ENCODE measurements at places on chromosomes 7 and 10.
A peak's percentile ranks its signal among the peaks of the same experiment; 100 is the strongest.

DNA sequence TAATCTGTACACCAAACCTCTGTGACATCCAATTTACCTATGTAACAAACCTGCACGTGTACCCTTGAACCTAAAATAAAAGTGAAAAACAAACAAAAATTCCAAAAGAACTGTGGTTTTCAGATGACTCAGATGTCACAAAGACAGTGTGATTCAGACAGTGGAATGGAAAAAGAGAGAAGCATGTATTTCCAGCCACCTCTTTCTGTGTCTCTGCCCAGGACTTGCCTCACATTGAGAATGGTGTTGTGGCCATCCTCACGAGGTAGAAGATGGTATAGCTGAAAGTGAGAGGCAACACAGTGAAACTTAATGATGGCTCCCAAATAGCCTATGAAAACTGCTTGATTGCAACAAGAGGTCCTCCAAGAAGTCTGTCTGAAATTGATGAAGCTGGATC lies 78.0 kb downstream of the ARL5B start:
- no peak for DNase-seq

GRCh38 chr10:120555436-120555835 lies 98.4 kb downstream of the PLPP4 start:
- no peak for DNase-seq

- no peak for DNase-seq
These were observed 421.4 kb downstream of the SDK1 start for GRCh38 chr7:3722396-3722922.

DNA sequence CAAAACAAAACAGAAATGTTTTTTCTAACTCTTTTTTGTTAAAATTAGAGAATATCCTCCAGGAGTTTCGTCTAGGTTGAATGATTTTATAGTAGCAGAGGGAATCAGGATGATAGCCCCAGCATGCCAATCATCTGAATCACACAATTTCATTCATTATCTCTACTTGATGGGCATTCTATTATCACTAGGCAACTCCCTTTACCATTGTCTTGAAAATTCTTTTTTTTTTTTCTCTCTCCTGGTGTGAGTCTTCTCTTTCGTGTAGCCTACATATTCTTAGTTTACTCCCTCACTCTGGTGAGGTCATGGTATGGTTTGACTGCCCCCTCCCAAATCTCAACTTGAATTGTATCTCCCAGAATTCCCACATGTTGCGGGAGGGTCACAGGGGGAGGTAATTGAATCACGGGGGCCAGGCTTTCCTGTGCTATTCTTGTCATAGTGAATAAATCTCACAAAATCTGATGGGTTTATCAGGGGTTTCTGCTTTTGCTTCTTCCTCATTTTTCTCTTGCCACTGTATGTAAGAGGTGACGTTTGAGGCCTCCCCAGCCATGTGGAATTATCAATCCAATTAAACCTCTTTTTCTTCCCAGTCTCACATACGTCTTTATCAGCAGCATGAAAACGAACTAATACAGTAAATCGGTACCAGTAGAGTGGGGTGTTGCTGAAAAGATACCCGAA lies 105.0 kb downstream of the OTUD1 start:
- DNase-seq, result no peak

GRCh38 chr7:23372611-23373010 lies 73.5 kb downstream of the MALSU1 start:
- DNase-seq, result no peak

- no peak for DNase-seq
These were observed 19.1 kb upstream of the KDM7A start for GRCh38 chr7:140195859-140196258.

GRCh38 chr10:91163869-91164474 lies 56.5 kb upstream of the PCGF5 start:
- DNase-seq, result no peak

GRCh38 chr10:131683281-131683861 lies 217.4 kb upstream of the PPP2R2D start:
- no peak for DNase-seq

DNA sequence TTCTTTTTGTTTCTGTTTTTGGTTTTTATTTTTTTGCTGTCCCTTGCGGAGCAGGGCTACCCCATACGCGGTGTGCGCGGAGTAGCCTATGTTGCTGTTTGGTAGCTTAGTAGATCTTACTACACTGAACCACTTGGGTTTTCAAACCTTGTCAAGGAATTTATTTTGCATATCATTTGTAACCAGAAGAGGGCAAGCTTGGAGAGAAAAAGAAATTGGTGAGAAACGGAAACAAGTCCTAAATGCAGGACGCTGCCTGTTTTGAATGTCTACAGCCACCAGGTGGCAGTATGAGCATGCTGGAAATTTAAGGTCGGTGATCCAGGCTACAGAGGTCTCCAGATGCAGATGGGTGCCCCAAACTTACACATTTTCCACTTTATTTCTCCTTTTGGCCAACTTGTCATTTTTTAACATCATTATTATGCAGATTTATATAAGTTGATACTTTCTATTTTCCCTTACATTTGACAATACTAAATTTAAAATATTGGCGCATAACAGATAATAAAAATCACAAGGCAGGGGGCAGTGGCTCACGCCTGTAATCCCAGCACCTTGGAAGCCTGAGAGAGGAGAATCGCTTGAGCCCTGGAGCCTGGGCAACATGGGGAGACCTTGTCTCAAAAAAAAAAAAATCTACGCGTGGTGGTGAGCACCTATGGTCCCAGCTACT lies 15.3 kb upstream of the TRA2A start:
- DNase-seq, result peak; percentile 74

GRCh38 chr10:2210088-2210487 lies 472.8 kb upstream of the ADARB2 start:
- no peak for DNase-seq

GRCh38 chr10:86648704-86649427 lies 5.5 kb upstream of the OPN4 start:
- DNase-seq, result peak; percentile 64

- DNase-seq, result no peak
These were observed 37.5 kb downstream of the STK32C start for GRCh38 chr10:132270256-132270655.

DNA sequence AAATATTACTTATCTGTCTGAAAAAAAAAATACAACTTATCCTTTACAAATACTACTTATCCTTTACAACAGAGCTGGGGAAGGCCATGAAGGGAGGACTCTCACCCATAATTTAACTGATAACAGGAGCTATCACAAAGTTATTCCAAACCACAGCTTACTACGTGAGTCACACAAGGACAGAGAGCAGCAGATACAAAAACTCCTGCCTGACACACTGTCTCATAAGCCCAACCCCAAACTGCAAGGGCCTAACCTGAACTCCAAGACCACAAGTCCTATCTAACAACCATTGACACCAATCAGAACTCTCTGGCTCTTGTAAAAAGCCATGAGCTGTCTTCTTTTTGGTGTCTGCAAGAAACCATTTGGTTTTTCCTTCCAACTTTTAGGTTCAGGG lies 28.5 kb upstream of the CXCL12 start:
- DNase-seq, result no peak

- no peak for DNase-seq
These were observed 125.5 kb downstream of the FAM204A start for GRCh38 chr10:118216571-118217170.

DNA sequence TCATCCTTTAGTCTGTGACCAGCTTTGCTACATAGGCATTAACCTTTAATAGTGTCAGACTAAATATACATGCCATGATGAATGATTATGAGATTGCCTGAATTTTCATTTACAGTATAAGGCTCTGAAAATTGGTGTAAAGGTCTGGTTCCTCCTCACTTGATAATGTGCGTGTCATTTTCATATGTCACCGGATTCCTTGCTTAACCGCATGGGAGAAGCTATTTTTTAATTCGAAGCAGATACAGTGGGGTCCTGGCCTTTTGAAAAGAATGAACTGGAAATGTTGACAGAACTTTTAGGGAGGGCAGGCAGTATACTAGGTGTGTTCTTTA lies 192.4 kb upstream of the SH2B2 start:
- no peak for DNase-seq

- DNase-seq, result no peak
These were observed 743 bp upstream of the PITRM1 start for GRCh38 chr10:3173171-3173878.

All from type B pancreatic cell (in vitro differentiated cells).